ENCODE measurements at places on chromosomes 6 and 20.

- DNase-seq: no peak
These were observed 28.3 kb upstream of the FBXO30 start for GRCh38 chr6:145842693-145843546.

GRCh38 chr20:46120136-46120535 lies 2.0 kb downstream of the CD40 start:
- DNase-seq: no peak

- no peak for DNase-seq
These were observed 153.1 kb downstream of the GMPR start for GRCh38 chr6:16391451-16391912.

DNA sequence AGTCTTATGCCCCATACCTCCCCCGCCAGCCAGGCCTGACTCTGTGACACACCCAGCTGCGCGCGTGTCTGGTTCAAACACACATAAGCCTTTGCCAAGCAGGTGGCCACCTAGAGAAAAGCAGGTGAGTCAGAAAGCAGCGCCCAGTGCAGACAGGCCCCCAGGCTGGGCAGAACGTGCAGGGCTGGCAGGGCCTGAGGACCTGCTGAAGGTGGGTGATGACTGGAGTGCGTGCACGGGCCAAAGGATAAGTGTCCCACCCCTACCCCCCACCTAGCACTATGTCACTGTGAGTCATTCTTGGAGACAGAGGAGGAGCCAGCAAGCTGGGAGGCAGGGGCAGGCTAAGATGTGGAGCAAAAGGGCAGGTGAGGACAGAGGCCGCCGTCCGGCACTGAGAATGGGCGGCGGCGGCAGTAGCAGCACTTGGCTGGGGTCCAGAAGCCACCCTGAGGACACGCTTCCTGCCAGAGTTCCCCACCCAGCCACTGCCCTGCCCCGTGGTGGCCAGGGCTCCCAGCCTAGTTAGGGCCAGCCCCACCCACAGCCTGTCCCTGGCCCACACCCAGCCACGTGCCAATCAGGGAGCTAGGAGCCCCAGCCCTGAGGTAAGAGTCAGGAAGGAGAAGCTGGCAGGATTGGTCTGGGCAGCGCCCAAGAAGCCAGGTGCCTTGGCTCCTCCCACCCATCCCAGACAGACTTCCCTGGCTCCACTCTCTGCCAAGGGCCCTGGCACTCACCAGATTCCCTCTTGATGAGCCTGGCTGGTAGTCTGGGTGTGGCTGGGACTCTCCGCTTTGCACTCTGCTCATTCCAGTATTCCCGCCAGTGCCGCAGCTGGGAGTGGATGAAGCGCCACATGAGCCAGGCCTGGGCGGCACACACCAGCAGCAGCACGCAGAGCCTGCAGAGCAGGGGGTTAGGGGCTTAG lies 72.7 kb downstream of the TRAM2 start:
- no peak for DNase-seq

DNA sequence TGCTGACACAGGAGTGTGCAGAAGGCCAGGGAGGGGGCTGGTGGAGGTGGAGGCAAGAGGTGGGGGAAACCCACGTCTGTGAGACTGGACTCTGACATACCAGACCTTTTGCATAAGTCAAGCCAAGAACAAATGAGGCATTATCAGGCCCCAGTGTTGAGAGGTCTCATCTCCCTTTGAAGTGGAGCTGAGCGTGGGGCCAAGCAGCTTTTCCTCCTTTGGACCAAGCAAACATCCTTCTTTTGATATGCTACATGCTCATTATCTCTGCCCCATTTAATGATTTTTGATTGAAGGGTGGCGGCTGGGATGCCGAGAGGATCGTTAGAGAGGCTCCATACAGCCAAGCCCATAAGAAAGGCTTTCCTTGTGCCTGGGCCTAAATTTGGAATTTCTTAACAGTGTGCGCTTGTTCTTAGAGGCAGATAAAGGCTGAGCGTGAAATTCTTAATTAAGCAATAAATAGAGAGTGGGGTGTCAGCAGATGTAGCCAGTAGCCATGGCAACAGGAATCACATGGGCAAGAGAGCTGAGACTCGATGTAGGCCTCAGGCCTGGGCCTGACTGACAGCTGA lies 244.5 kb downstream of the PKHD1 start:
- DNase-seq: no peak

DNA sequence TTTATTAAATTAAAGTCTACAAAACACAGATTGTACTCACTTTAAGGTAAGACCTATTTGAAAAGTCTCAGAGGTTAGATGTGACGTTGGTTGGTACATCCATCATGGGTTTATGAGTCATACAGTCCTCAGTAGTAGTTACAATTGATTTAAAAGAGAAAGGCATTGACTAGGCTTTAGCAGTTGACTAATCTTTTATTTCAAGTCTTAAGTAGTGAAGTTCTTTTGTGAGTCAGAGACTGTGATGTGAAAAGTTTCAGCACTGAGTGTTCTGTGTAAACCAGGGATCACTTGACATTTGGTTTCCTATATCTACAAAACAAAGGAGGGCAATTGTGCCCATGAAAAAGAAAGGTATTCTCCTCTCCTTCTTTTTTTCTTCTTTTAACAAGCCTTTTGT lies 221.3 kb downstream of the GRIK2 start:
- no peak for DNase-seq

All from T-helper 1 cell (primary cell).